Fibroblast of skin of scalp (primary cell): ENCODE measurements at places on chromosomes 3 and 15.
A peak's percentile ranks its signal among the peaks of the same experiment; 100 is the strongest.

DNA sequence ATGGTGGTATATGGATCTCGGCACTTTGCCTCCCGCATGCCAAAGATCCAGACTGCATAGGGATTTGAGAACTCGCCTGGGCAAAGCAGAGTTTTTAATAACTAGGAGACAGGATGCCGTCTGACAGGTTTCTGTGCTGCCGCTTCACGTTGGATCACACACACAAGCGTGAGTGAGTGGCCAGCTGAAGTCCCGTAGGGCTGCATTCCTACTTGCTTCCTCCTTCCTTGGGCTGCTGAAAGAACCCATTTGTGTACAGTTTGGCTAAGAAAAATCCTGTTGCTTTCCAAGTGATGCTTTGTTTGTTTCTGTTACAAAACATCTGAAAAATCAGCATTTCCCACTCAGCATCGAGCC lies 604.3 kb upstream of the CFAP20DC start:
- peak; percentile 14 for DNase-seq

DNA sequence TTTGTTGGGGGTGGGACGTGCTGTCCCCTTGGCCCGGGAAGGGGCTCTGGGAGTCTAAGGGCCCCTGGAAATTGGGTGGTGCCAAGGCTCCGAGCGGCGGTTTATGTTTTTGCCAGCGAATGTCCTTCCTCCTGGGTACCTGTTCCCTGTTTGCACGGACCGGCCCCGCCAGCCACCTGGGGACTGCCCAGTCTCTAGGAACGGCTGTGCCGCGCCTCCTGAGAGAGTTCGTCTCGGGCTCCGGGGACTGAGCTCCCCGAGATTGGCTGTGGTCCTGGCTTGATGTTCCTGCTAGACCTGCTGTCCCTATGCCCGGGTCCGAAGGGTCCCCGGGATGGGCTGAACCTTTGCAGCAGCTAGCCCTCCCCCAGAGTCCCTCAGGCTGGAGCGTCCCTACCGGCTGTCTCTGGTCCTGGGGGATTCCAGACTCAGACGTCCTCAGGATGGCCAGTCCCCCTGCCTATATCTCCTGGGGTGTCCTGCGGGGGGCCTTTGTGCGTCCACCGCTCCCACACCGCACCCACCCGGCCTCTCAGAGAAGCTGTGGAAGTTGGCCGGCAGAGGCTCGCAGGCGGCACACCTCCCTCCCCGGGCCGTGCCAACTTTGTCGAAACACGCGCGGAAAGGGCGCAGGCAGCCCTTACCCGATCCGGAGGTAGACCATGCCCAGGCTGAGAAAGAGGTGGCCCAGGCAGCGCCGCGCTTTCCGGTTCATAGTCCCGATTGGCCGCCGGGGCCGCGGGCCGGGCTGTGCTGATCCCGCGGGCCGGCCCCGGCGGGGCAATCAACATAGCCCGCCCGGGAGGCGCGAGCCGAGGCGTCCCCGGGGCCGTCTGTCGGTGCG lies 547 bp downstream of the WNT7A start:
- DNase-seq = no peak

DNA sequence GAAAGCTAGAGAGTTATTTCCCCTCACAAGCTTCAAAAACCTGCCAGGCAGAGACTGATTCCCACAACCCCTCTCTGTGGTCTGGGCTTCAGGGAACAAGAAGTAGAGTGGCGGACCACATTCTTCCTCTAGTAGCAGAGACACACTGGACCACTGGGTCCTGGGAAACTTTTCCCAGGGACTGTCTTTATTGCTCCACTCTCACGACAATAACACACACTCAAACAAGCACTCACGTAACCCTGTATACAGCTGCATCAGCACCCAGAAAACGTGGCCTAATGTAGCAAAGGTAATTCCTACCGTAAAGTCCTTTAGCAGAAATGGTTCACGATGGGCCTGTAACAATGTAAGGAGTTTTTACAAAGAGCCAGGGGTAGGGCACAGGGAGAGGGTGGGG lies 27.6 kb downstream of the CPOX start:
- no peak for DNase-seq

- DNase-seq = no peak
These were observed 52.4 kb downstream of the RBM6 start for GRCh38 chr3:49992326-49992725.

- no peak for DNase-seq
These were observed 406.8 kb downstream of the SHQ1 start for GRCh38 chr3:72441284-72441994.

DNA sequence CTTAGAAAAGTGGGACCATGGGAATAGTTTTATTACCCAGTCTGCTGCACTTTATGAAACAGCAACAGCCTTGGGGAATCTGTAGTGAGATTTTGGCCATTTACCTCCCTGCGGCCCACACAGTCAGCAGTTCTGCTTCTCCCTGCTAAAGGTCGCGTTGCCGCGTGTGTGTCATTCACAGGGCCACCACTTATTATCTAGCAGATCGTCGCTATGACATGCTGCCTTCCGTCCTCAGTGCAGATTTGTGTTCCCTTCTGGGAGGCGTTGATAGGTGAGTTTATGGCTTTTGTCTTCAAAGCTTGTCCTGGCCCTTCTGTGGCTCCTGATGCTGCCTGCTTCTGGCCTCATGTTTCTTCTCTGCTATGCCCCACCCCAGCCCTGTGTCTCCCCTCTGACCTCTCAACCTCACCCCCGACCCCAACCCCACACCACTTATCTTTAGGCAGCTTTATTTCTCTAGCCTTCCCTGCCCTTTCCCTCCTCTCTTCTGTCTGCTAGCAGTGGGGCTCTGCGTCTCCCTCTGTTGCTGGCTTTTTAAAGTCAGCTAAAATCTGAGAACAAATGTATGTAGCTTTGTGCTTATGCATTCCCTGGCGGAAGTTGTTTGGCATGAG lies 30.1 kb downstream of the DIS3L start:
- DNase-seq = no peak

DNA sequence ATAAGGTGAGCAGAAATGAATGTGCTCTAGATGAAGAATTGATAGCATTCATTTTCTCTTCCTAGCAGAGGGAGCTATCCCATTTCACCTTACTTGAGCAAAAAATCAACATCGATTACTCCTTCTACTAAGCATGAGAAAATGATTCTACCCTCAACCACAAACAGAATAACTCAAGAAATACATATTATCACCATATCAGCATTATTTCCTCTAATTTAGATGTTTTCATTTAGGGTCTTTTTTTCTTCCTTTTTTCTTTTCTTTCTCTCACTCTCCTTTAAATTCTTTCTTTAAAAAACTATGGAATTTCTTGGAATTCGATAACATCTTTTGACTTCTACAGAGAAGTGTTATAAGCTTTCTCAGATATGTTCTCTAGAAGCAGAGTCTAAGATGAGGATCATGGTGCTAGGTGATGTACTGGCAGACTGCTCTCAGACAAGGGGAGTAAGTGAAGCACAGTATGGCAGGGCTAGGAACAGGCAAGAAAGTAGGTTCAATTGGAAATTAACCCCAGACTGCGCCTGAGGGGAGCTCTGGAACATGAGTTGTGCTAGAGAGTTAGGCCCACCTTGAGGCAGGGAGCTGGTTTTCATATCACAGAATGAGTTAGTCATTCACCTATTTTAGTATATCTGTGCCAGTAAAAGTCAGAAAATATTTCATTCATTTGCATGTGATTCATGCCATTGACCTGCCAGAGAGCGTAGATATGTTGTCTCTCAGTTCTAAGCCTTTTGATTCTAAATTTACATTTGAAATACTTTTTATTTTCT lies 279.2 kb upstream of the KCNH8 start:
- DNase-seq = no peak
